ENCODE measurements at places on chromosomes 3 and 15. TPM values are rescaled to one million over a fixed set of nuclear protein-coding genes. Genes with fewer than 3 reads are reported as not detected.

The C3orf49 gene
- total RNA-seq: not detected

The SLC12A1 gene
- not detected for total RNA-seq

The IL17RD gene
- total RNA-seq: 0.05 TPM

The DZIP1L gene
- total RNA-seq: not detected

The C3orf20 gene
- 0.81 TPM for total RNA-seq

The PRRT3 gene
- total RNA-seq: 10.2 TPM

The KLF15 gene
- not detected for total RNA-seq

The FHIT gene
- total RNA-seq: 191 TPM

The RIOX2 gene
- total RNA-seq: 106 TPM

The LOXL1 gene
- 1.8 TPM for total RNA-seq

- H3K27me3 ChIP-seq: no peaks in the 10 kb centered on the region
- no peaks in the 10 kb centered on the region for H3K36me3 ChIP-seq
- no peak for DNase-seq
These were observed 1.6 kb upstream of the SEMA3B start for GRCh38 chr3:50267280-50267913.

GRCh38 chr3:73378207-73378606 is 246.5 kb downstream of the PDZRN3 start:
- no peak for DNase-seq
- no peak overlapping the region for H3K27ac ChIP-seq
- H3K4me3 ChIP-seq: no peak overlapping the region
- H3K27me3 ChIP-seq: no peaks in the 10 kb centered on the region
- no peaks in the 10 kb centered on the region for H3K36me3 ChIP-seq

DNA sequence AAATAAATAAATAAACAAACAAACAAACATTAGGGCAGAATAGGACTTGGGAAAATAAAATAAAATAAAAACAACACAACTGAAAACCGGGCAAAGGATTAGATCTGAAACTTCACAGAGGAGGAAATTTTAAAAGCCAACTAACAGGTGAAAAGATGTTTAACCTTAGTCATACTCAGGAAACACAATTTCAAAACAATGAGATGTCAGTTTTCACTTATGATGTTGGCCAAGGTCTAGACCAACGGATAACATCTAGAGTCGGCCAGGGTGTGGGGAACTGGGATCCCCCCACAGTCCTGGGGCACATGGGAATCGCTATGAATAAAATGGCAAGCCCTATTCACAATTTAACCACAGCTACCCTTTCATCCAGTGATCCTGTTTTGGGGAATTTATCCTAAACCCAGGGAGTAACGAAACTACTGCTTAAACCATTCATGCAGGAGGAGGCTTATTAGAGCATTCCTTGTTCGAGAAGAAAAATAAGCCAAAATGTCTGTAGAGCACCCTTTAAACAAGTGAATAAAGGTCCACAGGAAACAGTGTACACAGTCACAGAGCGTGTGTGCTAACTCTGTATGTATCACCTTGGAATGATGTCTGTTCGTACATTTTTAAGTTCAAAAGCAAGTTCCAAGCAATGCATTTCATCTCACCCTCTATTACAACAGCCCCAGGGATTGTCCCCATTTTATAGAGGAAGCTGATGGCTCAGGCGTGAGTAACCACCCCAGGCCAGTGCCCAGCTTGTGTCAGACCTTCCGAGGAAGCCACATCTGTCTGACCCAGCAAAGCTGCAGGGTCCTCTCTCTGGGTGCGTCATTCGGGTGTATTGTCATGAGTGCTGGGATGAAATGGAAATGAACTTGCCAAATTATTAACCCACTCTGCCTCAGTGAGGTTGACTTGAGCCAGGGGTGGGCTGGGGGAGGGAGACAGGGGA is 6.3 kb upstream of the ANPEP start:
- no peak overlapping the region for H3K4me3 ChIP-seq
- H3K27me3 ChIP-seq: no peaks in the 10 kb centered on the region
- H3K4me1 ChIP-seq: no peaks in the 10 kb centered on the region
- no peak overlapping the region for H3K27ac ChIP-seq
- H3K36me3 ChIP-seq: no peaks in the 10 kb centered on the region
- DNase-seq: no peak

GRCh38 chr15:89114990-89115389 is 26.7 kb downstream of the ABHD2 start:
- DNase-seq: no peak
- no peaks in the 10 kb centered on the region for H3K27me3 ChIP-seq
- no peak overlapping the region for H3K27ac ChIP-seq
- peaks cover 6% of the 10 kb centered on the region for H3K36me3 ChIP-seq
- no peak overlapping the region for H3K4me3 ChIP-seq

DNA sequence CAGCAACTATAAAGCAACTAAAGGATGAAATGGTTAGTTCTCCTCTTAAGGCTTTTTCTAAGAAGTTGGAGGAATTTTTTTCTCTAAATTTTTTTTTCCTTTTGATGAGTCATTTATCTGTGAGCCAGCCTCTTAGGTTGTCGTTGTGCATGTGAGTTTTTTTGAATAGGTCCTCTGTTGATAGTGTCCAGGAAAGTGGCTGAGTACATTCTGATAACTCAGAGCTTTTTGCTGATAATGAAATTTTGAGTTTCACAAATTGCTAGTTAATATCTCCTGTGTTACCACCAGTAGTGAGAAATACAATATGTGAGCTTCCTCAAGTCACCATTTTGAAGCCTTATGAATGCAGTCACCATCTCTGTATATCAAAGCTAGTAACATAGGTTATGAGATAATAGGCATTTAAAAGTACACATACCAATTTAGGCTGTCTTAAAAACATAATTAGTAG is 7.1 kb upstream of the LXN start:
- H3K4me1 ChIP-seq: no peaks in the 10 kb centered on the region
- H3K27ac ChIP-seq: no peak overlapping the region
- no peak for DNase-seq
- no peaks in the 10 kb centered on the region for H3K27me3 ChIP-seq

- no peaks in the 10 kb centered on the region for H3K4me1 ChIP-seq
- H3K36me3 ChIP-seq: no peaks in the 10 kb centered on the region
These were observed 33.3 kb downstream of the TM4SF18 start for GRCh38 chr3:149299938-149300801.

DNA sequence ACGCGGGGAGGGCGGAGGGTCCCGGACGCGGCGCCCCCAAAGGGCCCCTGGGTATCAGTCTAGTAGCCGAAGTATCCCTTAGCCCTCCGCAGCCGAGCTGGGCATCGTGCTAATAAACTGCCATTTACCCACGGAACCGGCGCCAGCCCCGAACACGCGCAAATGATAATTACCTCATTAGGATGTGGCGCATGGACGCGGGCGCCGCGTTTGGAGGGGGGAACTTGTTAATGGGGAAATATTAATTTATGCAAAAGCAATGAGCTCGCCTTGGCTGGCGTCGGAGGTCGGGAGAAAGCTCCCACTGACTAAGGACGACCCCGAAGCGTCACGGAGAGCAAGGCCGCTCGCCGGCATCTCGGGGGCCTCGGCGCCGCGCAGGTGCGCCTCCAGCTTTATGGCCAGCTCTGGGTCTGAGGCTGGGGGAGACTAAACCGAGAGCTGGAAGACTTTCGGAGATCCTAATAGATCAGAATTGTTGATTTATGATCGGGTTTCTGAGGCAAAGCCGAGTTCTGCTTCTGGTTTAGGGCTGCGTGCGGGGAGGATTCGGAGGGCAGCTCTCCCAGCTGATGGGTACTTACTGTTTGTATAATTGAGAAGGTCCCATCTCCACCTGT is 474 bp upstream of the FEZF2 start:
- no peaks in the 10 kb centered on the region for H3K27me3 ChIP-seq
- DNase-seq: no peak
- no peaks in the 10 kb centered on the region for H3K4me1 ChIP-seq
- no peak overlapping the region for H3K27ac ChIP-seq
- no peak overlapping the region for H3K4me3 ChIP-seq

- H3K4me3 ChIP-seq: no peak overlapping the region
- DNase-seq: no peak
- H3K4me1 ChIP-seq: peaks cover 16% of the 10 kb centered on the region
- H3K27me3 ChIP-seq: no peaks in the 10 kb centered on the region
- H3K27ac ChIP-seq: no peak overlapping the region
These were observed 215.6 kb upstream of the CD96 start for GRCh38 chr3:111326144-111326995.

GRCh38 chr3:187051066-187051465 is 88.2 kb downstream of the RPL39L start:
- no peaks in the 10 kb centered on the region for H3K27me3 ChIP-seq
- no peak for DNase-seq
- H3K36me3 ChIP-seq: peaks cover 19% of the 10 kb centered on the region
- H3K4me3 ChIP-seq: no peak overlapping the region

DNA sequence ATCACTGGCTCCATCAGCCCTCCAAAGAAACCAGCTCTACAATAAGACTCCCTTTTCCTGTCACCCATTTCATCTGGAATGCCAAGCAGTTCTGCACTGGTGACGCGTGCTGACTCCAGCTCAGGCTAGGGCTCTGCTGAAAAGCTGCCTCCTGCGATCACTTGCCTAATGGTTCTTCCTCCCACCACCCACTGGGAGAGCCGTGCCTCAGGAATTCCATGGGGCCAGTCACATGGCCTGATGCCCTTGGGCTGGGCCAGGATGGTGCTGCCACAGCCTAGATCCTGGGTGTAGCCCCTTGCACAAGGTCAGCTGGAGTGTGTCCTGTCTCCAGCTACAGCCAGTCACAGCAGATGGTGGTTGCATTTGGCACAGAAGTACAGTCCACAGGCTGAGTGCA is 98.9 kb downstream of the DNAJB8 start:
- no peak overlapping the region for H3K27ac ChIP-seq
- H3K27me3 ChIP-seq: no peaks in the 10 kb centered on the region
- no peak overlapping the region for H3K4me3 ChIP-seq

- no peaks in the 10 kb centered on the region for H3K36me3 ChIP-seq
- H3K4me1 ChIP-seq: no peaks in the 10 kb centered on the region
- no peak overlapping the region for H3K27ac ChIP-seq
- DNase-seq: no peak
- no peak overlapping the region for H3K4me3 ChIP-seq
These were observed 131.0 kb downstream of the IL5RA start for GRCh38 chr3:2978977-2979732.

DNA sequence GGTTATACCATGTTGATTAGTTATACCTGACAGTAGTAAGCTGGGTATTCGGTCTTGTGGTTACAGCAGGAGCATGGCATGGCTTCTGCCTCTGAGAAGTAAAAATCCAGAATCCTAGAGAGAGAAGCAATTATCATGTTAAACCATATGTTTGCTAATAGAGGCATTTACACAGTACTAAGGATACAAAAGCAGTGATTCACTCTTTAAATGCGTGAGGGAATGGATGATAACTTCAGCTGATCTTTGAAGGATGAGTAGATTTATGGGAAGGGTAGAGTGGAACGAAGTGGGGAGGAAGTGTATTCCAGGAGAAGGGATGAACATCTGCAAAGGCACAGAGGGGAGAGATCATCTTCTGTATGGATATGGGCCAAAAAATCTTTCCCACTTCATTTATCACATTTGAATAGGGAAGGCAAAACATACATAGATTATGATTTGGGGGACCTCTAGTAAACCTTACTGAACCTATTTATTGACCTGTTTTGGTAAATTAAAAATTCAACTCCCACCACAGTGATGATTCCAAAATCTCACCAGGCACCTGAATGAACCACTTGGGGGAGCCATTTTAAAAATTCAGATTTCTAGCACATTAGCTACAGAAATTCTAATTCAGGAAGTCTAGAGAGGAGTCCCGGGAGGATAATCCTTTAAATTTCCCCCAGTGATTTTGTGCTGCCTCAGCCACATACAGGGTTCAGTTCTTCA is 35.1 kb downstream of the IGSF10 start:
- H3K36me3 ChIP-seq: no peaks in the 10 kb centered on the region
- H3K27me3 ChIP-seq: no peaks in the 10 kb centered on the region
- H3K27ac ChIP-seq: no peak overlapping the region

- H3K4me1 ChIP-seq: no peaks in the 10 kb centered on the region
- no peak for DNase-seq
- H3K36me3 ChIP-seq: no peaks in the 10 kb centered on the region
- H3K27me3 ChIP-seq: no peaks in the 10 kb centered on the region
- H3K4me3 ChIP-seq: no peak overlapping the region
These were observed 58.6 kb downstream of the AGTR1 start for GRCh38 chr3:148756311-148756710.

GRCh38 chr15:56734013-56734635 is 815 bp upstream of the ZNF280D start:
- peak overlapping the region; percentile 80 for H3K27ac ChIP-seq
- H3K4me1 ChIP-seq: peaks cover 25% of the 10 kb centered on the region
- H3K4me3 ChIP-seq: peak overlapping the region; percentile 86
- no peaks in the 10 kb centered on the region for H3K36me3 ChIP-seq
- no peaks in the 10 kb centered on the region for H3K27me3 ChIP-seq

DNA sequence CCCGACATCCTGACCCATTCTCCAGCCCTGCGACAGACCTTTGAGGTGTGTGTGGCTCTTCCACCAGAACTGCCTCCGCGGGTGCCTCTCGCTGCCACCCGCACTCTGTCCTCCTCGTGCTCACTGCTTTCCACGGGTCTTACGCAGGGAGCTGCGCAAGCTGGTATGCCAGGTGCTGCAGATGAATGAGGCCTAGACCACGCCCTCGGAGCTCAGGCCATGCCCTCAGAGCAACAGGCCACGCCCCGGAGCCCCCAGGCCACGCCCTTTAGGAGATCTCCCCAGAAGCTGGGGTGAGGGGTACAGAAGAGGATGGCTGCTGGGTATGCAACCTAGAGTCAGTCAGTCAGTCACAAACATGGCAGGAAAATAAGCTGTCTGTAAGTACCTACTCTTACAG is 300.3 kb downstream of the GABRG3 start:
- DNase-seq: no peak
- H3K27me3 ChIP-seq: no peaks in the 10 kb centered on the region
- H3K27ac ChIP-seq: no peak overlapping the region
- no peaks in the 10 kb centered on the region for H3K4me1 ChIP-seq

GRCh38 chr3:183539811-183540210 is 15.7 kb downstream of the KLHL6 start:
- no peak for DNase-seq
- no peak overlapping the region for H3K4me3 ChIP-seq
- no peak overlapping the region for H3K27ac ChIP-seq
- H3K4me1 ChIP-seq: peaks cover 11% of the 10 kb centered on the region
- H3K27me3 ChIP-seq: no peaks in the 10 kb centered on the region
- no peaks in the 10 kb centered on the region for H3K36me3 ChIP-seq

DNA sequence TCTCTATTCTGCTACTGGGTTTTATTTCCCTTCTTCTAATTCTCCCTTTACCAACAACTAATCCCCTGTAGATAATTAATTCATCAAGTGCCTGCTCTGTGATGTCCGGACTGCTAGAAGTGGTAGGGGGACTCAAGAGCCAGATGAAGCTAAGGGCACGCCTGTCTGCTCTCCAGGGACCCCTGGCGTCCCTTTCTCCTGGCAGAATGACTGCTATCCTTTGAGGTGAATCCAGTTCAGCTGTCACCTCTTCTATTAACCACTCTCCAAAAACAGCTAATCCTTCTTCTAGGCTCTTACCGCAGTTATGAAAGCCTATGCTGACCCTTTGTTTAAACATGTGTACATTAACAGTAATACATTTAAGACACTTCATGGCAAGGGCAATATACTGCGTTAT is 1.4 kb upstream of the CHRNA7 start:
- H3K36me3 ChIP-seq: no peaks in the 10 kb centered on the region
- H3K27me3 ChIP-seq: no peaks in the 10 kb centered on the region
- no peak overlapping the region for H3K4me3 ChIP-seq
- H3K4me1 ChIP-seq: no peaks in the 10 kb centered on the region
- DNase-seq: no peak

All from naive thymus-derived CD4-positive, alpha-beta T cell (primary cell).